ENCODE measurements at places on chromosomes 6 and 20. TPM values are rescaled to one million over a fixed set of nuclear protein-coding genes. Genes with fewer than 3 reads are reported as not detected.

The PRR18 gene
- not detected for total RNA-seq

The UST gene
- 1.9 TPM for total RNA-seq

The TUBB2B gene
- not detected for total RNA-seq

The SLCO4A1 gene
- 2.5 TPM for total RNA-seq

The CD109 gene
- 0.75 TPM for total RNA-seq

The C20orf204 gene
- total RNA-seq: 6.1 TPM

The NEURL2 gene
- total RNA-seq: 1.5 TPM

The BMP7 gene
- total RNA-seq: not detected

The LTA gene
- 16.7 TPM for total RNA-seq

The FAM162B gene
- not detected for total RNA-seq

The TRDN gene
- not detected for total RNA-seq

The MDFI gene
- total RNA-seq: not detected

The TEAD3 gene
- total RNA-seq: 0.11 TPM

The DNAH8 gene
- not detected for total RNA-seq

The AMD1 gene
- 174 TPM for total RNA-seq

The SLC2A10 gene
- not detected for total RNA-seq

The DUSP15 gene
- total RNA-seq: not detected

The OR10C1 gene
- total RNA-seq: not detected

The DDR1 gene
- 6.6 TPM for total RNA-seq

The BMP5 gene
- not detected for total RNA-seq

The ZNFX1 gene
- total RNA-seq: 51.6 TPM

The TRAPPC3L gene
- total RNA-seq: not detected

The ZSCAN23 gene
- 0.19 TPM for total RNA-seq

Measured in CD4-positive, alpha-beta T cell (primary cell).